Esophagus muscularis mucosa (tissue), 4 donors: ENCODE measurements at places on chromosomes 6 and 20. TPM values are rescaled to one million over a fixed set of nuclear protein-coding genes. Genes with fewer than 3 reads are reported as not detected.

DNA sequence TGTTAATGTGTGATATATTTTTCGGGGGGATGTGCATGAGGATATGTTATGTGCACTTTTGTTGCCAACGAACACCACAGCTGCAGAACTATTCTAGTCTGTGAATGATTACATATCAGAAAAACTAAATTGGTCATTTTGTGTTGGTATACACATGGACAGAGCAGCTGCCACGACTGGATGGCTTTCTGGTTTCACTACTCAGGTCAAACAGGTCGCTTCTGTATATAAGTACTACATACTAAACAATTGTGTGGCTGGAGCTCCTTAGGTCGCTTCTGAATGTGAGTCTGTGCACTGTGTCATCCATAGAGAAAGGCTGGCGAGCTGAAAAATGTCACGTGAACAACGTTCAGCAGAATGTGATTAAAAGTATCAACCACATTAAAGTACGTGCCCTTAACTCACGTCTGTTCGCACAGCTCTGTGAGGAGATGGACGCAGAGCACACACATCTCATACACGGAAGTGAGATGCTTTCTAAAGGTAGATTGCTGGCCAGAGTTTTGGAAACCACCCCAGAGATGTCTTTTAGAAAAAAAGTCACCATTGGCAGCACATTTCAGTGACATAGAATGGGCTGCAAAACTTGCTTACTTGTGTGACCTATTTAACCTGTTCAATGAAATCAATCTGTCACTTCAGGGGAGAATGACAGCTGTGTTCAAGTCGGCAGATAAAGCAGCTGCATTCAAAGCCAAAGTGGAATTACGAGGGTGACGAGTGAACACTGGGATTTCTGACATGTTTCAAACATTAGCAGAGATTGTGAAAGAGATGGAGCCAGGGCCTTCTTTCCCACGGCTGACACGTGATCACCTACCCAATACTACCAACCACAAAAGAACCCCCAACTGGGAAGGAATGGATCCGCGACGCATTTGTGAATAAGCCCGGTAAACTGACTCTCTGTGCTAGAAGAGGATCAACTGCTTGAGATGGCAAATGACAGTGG lies 176.6 kb downstream of the PDE10A start:
- no peaks in the 10 kb centered on the region for H3K36me3 ChIP-seq
- H3K27ac ChIP-seq: no peak overlapping the region

- no peaks in the 10 kb centered on the region for H3K36me3 ChIP-seq
- H3K27ac ChIP-seq: no peak overlapping the region
- H3K4me1 ChIP-seq: peaks cover 34% of the 10 kb centered on the region
- peaks cover 47% of the 10 kb centered on the region for H3K27me3 ChIP-seq
These were observed 356 bp downstream of the TBXT start for GRCh38 chr6:166167258-166167731.

DNA sequence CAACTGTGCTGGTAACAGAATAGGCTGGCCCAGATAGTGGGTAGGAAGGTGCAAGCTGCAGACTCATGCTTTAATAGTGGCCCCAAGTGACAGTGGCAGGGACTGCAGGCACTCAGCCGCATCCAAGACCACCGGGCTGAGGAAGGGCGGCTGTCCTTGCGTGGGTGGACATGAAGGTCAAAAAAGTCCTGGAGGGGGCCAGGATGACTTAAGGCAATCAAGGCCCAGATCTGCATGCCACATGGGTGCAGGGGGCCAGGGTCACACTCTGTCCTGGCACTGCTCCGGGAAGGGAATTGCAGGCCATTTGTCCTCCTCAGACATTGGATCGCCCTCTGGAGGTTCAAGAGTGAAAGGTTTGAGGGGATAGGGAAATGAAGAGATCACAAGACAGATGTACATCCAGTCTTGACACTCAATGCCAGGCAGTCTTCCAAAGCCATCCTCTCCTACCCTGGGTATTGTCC lies 10.4 kb upstream of the VNN2 start:
- H3K27ac ChIP-seq: no peak overlapping the region
- DNase-seq: no peak
- H3K4me1 ChIP-seq: peaks cover 8% of the 10 kb centered on the region
- peaks cover 35% of the 10 kb centered on the region for H3K36me3 ChIP-seq
- H3K27me3 ChIP-seq: no peaks in the 10 kb centered on the region

DNA sequence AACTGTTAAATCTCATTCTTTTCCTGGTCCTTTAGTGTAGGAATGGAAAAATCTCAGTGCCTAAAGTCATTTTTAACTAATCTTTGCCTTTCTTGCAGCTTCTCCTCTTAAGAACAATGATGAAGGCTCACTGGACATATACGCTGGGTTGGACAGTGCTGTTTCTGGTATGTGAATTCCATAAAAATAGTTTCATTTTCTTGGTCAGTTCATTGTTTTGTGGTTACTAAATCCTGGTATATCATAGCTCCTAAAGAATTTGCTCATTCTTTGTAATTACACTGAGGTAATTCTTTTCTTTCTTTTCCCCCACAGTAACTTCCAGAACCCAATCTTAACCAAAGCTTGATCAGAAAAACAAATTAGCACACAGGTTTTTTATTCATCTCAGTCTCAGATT lies 23.4 kb downstream of the CASP8AP2 start:
- H3K27ac ChIP-seq: no peak overlapping the region
- no peaks in the 10 kb centered on the region for H3K4me1 ChIP-seq
- H3K4me3 ChIP-seq: no peak overlapping the region

DNA sequence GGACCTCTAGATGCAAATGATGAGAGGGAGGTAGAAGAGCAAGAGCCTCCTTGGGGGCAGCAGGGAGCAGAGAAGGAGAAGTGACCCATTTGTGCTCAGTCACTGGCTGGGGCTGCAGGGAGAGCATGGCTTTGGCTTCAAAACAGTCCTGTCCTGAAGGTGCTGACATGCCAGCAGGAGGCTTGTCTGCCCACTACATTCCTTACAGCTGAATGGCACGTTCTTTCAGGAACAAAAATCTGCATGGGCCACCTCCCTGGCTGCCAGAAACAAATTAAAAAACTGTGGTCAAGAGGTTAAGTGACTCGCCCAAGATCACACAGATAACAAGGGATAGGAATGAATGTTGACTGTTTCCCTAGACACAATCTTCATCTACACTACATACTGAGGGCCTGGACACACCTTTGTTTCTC lies 188.8 kb downstream of the HIVEP2 start:
- DNase-seq: no peak
- no peaks in the 10 kb centered on the region for H3K27me3 ChIP-seq
- no peak overlapping the region for H3K27ac ChIP-seq
- peaks cover 65% of the 10 kb centered on the region for H3K36me3 ChIP-seq
- no peaks in the 10 kb centered on the region for H3K4me1 ChIP-seq

DNA sequence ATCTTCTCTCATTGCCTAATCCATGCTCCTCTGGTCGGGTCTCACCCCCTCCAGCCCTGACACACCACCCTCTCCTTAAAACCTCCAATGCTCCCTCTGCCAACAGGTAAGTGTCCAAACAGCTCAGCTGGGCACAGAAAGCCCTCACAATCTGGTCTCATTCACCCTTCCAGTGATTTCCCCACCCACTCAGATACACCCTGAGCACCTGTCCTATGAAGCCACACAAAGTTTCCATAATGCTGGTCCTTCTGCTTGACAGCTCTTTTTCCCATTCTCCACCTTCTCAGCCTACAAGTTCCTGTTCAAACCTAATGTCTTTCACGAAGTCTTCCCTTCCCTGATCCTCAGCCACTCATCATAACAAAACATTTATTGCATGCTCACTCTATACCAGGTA lies 70.1 kb upstream of the MRPS10 start:
- H3K4me3 ChIP-seq: no peak overlapping the region
- DNase-seq: no peak
- H3K4me1 ChIP-seq: no peaks in the 10 kb centered on the region
- H3K27me3 ChIP-seq: no peaks in the 10 kb centered on the region

DNA sequence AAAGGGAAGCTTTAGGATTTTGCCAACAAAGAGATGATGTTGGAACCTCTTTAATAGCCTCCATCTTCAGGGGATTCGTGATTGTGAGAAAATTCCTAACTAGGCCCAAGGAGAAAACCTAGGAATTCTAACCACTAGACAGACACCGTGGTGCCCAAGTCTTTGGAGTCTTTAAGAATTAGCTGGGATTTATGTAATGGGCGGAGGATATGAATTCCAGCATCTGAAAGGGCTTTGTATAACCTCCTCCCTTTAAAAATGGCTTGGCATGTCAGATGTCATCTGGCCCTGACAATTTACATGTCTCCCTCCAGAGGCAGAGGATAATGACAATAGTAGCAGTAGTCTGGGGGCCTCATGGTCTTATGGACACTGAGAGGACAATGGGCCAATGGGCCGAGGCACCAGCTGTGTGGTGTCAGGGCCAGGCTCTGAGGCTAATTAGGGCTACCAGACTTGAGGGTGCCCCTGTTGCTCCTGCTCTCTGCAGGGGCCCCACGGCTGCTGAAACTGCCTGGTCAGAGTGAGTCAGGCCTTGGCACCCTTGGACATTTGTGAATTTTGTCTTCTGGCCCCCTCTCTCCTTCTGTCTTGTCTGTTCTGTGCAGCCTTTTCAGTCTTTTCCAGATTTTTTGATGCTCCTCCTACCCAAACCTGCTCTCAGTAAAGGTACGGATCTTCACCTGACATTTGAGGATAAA lies 113.9 kb downstream of the EDN1 start:
- H3K4me1 ChIP-seq: peaks cover 19% of the 10 kb centered on the region
- H3K36me3 ChIP-seq: no peaks in the 10 kb centered on the region

- no peak overlapping the region for H3K4me3 ChIP-seq
- DNase-seq: no peak
- H3K4me1 ChIP-seq: peaks cover 4% of the 10 kb centered on the region
- H3K27me3 ChIP-seq: no peaks in the 10 kb centered on the region
- no peak overlapping the region for H3K27ac ChIP-seq
- H3K36me3 ChIP-seq: no peaks in the 10 kb centered on the region
These were observed 444.3 kb upstream of the NRSN1 start for GRCh38 chr6:23681743-23682142.

DNA sequence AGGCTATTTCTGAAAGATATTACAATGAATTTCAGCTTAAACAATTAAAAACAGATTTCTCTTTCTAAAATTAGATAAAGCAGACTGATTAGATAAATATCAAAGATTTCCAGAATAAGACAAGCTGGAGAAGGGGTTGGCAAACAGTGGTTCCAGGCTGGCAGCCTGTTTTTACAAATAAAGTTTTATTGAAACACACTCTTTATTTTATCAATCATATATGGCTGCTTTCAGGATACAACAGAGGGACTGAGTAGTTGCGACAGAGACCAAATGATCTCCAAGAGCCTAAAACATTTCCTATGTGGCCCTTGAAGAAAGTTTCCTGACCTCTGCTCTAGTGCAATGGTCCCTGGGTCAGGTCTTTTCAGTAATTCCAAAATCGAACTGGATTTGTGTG lies 65.6 kb upstream of the IYD start:
- H3K27ac ChIP-seq: no peak overlapping the region
- H3K36me3 ChIP-seq: no peaks in the 10 kb centered on the region
- DNase-seq: no peak
- H3K4me3 ChIP-seq: no peak overlapping the region

DNA sequence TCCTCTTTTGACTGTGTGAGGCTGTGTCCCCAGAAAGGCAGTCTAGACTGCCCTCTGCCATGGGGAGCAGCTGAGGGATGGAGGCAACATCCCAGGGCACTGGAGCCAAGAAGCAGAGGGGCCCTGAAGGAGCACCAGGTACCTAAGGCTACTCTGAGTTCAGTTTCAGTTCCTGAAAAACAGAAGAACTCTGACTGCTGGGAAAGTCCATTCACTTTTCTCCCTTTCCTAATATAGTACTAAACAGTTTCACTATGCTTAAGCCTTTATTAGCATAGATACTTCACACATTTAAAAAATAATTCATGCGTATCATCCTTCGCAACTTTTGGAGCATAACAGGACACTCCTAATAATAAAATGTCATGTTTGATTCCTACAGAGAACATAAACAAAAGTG lies 130.0 kb downstream of the FOXC1 start:
- DNase-seq: no peak
- H3K27ac ChIP-seq: no peak overlapping the region
- no peak overlapping the region for H3K4me3 ChIP-seq
- H3K4me1 ChIP-seq: no peaks in the 10 kb centered on the region
- no peaks in the 10 kb centered on the region for H3K27me3 ChIP-seq

DNA sequence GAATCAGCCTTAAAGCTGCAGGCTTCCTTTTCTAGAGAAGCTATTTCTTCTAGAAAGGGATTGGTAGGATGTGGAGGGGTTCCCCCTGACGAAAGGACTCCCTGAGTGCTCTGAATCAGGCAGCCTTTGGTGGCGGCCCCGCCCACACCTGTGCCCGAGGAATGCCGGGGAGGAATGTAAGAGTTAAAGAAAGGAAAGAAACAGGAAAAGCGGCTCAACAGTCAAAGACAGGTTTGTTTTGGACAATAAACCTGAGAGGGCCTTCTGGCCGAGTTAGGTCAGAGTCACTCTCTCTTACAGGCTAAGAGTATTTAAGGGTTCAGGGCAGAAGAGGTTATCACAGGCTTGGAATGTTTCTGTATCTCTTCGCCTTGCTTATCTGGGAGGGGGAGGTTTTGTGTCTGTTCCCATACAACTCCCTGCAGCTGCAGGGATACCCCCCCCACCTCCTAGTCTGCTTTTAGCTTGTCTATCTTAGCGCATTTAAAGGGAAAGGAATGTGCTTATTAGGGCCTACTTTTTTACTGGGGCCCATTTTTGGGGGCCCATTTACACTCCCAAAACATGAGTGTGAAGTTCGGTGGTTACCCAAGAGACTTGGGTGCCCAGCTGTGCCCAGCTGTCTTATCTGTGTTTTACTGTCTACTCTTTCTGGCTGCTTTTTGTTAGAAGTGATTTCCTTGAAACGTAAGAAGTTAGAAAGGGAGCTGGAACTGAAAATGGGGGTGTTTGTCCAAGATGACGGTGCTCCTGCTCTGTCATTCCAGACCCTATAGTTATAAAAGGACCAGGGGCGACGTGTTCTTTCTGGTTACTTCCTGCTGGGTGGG lies 32.8 kb downstream of the DYNLT1 start:
- H3K4me1 ChIP-seq: peaks cover 12% of the 10 kb centered on the region
- H3K4me3 ChIP-seq: no peak overlapping the region
- H3K27ac ChIP-seq: no peak overlapping the region
- H3K36me3 ChIP-seq: peaks cover 57% of the 10 kb centered on the region

- H3K36me3 ChIP-seq: no peaks in the 10 kb centered on the region
- peaks cover 5% of the 10 kb centered on the region for H3K4me1 ChIP-seq
- H3K4me3 ChIP-seq: no peak overlapping the region
- peaks cover 4% of the 10 kb centered on the region for H3K27me3 ChIP-seq
- H3K27ac ChIP-seq: no peak overlapping the region
- DNase-seq: peak; percentile 90
These were observed 50.5 kb upstream of the ASIP start for GRCh38 chr20:34190679-34191090.

- no peaks in the 10 kb centered on the region for H3K4me1 ChIP-seq
- H3K4me3 ChIP-seq: no peak overlapping the region
- H3K36me3 ChIP-seq: no peaks in the 10 kb centered on the region
- no peaks in the 10 kb centered on the region for H3K27me3 ChIP-seq
- H3K27ac ChIP-seq: no peak overlapping the region
- no peak for DNase-seq
These were observed 65.0 kb upstream of the IFNGR1 start for GRCh38 chr6:137283940-137284810.

Gene RALGAPB
- total RNA-seq: 37.4 TPM

Gene SMPDL3A
- 7.0 TPM for total RNA-seq
